ENCODE measurements at places on chromosomes 2 and 18.
A peak's percentile ranks its signal among the peaks of the same experiment; 100 is the strongest.

GRCh38 chr2:172232708-172233396, 130.2 kb upstream of the DLX2 start:
- DNase-seq = no peak

- no peak for DNase-seq
Observed at GRCh38 chr18:25055076-25055475, 296.9 kb downstream of the ZNF521 start.

DNA sequence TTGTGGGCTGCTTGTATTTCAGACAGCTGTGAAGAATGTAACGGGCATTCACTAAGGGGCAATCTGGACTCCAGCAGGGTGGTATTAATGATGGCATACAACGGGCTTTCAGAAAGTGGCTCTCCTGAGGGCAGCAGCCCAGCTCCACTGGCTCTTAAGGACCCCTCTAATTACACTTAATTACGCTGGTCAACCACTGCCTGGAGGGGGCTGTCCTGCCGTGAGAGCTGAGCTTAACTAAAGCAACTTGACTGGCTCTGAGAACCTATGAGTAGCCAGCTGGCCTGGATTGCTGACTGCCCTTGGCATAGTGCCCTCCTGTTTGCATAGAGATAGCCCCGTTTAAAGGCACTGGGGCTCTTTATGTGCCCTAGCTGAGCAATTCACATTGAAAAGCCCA, 3.8 kb downstream of the LIPG start:
- DNase-seq = no peak

DNA sequence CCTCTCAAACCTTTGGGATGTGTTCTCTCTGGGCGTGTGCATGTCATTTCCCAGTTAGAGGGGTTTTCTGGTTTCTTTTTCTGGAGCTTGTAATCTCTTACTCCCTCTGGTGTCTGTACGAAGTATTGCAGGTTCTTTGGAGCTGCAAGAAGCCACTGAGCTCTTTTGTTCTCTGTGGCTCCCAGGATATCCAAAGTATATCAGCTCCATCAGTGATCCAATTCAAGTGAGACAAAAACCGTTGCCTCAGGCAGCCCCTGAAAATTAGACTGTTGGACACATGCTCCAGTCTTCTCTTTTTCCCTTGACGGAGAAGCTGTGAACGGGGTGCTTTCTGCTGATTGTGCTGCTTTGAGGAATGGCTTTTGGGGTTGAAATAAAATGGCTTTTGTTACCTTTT, 59.0 kb upstream of the LDLRAD4 start:
- peak; percentile 27 for DNase-seq

- DNase-seq = no peak
Observed at GRCh38 chr18:33421225-33421624, 19.3 kb downstream of the CCDC178 start.
